ENCODE measurements at places on chromosomes 1 and 21.

DNA sequence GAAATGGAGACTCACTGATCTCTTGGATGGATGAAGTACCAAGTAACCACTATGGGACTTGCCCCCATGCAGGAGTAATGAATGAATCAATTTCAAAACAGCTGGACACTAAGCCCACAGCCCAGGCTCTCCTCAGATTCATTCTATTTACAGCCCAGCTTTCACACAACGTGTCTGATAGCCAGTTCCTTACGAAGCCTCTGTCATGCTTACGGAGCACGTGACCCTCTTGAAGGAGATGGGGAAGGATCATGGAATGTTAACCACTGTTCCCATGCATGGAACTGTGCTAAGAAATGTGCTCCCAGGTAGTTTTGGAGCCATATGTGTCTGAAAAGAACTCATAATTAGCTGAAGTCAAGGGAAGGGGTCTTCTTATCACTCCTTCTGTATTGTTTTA is 124.1 kb downstream of the KIF26B start:
- no peak for DNase-seq

- DNase-seq, result no peak
Observed at GRCh38 chr1:182087304-182087703, 25.8 kb upstream of the ZNF648 start.

GRCh38 chr1:224203243-224204016 is 20.4 kb downstream of the DEGS1 start:
- DNase-seq, result peak; percentile 57

- DNase-seq, result peak; percentile 55
Observed at GRCh38 chr1:162709870-162710269, 77.6 kb downstream of the DDR2 start.

GRCh38 chr1:100597784-100598183 is 59.8 kb downstream of the GPR88 start:
- peak; percentile 4 for DNase-seq

DNA sequence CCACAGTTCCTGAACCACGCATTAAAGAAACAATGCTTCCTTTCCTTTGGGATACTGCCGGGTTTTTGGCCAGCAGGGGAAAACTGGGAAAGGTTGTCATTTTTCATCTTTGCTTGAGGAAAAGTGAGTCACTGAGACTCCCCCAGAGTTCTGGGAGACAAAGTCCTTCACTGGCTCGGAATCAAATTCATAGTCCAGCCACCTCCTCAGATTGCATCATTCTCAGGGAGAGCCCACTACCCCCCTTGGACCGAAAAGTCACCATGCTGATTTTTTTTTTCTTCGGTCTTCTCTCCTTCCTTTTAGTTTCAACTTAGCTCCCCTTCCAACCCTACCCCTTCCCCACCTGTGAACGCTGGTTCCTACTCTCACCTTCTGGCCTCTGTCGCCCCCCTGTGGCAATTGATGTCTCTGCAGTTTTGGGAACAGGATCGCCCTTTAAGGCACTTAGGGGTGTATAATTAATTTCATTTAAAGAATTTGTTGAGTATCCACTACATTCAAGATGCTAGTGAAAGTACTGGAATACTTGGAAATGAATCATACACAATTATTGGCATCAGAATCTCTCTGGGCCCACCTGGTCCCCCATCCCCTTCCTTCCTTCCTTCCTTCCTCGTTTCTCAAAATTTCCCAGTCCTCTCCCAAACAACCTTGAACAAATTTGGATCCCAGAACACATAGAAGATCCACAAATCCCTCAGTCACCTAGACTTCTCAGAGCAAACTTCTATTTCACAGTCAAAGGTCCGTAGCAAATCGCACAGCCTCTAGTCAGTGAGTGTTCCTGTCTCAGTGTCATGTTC is 6.9 kb downstream of the ACKR1 start:
- peak; percentile 34 for DNase-seq

DNA sequence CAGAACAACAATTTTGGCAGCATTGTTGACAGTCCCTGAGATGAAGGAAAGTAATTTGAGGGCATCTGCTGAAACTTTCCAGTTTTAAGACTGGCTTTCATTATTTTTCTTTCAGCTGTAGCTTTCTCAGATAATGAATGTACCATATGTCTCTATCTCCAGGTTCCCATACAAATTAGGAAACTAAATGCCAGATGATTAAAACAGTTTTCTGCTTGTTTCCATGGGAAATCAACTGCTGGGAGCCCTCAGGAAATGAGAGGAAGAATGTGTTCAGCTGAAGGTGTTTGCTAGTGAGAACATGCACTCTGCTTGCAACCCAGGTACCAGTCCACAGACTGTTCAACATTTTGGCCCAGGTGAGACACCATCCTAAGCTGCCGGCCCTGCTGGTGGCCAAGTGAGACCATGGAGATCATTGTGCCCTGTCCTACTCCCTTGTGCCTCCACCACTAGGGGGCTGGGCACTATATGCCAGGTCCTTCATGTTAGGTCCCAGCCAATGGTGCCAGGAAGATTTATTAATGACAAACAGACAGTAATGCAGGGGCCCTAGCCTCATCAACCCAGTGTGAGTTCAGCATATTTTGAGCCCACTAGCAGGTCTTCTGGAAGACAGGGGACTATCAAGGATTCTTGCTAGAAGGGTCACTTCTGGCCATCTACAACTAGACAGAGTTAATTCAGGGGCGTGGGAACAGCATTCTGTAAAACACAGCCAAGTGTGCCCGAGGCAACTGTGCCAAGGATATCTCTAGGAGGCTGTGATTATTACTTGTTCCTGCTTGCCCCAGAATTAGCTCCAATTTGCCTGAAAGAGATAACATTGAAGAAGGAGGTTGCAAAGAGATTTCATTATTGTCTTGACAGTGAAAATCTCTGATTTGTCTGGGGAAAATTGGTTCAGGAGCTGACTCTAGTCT is 17.0 kb upstream of the LRRC8C start:
- peak; percentile 17 for DNase-seq

GRCh38 chr1:16386454-16387113 is 19.5 kb downstream of the SZRD1 start:
- DNase-seq, result peak; percentile 94

DNA sequence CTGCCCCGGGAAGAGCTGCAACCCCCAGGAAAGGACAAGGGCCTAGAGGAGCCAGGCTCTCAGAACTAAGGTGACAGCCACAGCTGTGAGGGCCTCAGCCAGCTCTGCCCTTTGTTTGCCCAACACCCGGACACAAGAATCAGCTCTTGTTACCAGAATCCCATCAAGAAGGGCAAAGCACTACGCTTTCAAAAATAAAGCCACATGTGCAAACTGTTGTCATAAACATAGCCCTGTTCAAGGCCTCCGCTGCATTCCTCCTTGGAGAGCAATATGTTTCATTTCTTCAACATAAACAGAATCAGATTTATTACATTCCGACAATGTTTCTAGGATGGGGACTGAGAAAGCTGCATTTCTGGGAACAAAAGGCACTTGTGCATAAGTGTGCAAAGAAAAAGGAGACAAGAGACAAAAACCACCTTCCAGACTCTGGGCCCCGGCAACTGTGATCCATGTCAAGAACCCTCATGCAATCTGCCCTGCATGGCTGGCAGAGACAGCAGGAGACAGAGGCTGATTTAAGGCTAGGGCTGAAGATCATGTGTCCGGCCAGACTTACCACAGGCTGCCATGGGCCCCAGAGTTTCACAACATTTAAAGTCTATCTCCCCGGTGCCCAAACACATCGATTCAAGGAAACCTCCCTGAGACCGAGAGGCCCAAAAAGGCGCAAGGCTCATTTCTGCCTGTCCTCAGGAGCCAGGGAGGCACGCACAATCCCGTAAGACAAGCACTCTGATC is 71.0 kb downstream of the SSBP3 start:
- DNase-seq, result peak; percentile 83
